EL (cell line): ENCODE measurements at places on chromosomes 3 and 15.

DNA sequence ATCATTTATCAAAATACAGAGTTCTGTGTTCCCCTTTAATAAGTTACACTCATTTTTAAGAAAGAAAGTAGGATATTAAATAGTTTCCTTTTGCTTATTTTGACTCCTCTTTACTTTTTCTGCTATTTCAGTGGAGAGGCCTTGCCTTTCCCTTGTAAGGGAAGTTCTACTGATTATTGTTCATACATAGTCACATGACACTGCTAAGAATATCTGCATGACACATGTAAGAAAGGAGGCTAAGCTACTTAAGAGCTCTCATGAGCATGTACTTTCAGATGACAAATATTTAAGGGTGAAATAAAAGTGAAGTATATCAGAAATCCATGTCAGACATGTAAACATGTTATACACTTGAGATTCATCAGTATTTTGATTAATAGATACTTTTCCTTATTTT is 39.0 kb downstream of the MYRIP start:
- no peak for DNase-seq

GRCh38 chr3:65762235-65762580 is 276.5 kb downstream of the MAGI1 start:
- no peak for DNase-seq

GRCh38 chr3:146501752-146502151 is 32.4 kb upstream of the PLSCR2 start:
- DNase-seq = no peak

GRCh38 chr3:131007256-131007655 is 19.4 kb downstream of the ASTE1 start:
- DNase-seq = no peak

- DNase-seq = no peak
Measured at GRCh38 chr3:111284503-111285183, 213.0 kb downstream of the NECTIN3 start.

- DNase-seq = no peak
Measured at GRCh38 chr15:66306381-66306780, 13.0 kb downstream of the DIS3L start.

DNA sequence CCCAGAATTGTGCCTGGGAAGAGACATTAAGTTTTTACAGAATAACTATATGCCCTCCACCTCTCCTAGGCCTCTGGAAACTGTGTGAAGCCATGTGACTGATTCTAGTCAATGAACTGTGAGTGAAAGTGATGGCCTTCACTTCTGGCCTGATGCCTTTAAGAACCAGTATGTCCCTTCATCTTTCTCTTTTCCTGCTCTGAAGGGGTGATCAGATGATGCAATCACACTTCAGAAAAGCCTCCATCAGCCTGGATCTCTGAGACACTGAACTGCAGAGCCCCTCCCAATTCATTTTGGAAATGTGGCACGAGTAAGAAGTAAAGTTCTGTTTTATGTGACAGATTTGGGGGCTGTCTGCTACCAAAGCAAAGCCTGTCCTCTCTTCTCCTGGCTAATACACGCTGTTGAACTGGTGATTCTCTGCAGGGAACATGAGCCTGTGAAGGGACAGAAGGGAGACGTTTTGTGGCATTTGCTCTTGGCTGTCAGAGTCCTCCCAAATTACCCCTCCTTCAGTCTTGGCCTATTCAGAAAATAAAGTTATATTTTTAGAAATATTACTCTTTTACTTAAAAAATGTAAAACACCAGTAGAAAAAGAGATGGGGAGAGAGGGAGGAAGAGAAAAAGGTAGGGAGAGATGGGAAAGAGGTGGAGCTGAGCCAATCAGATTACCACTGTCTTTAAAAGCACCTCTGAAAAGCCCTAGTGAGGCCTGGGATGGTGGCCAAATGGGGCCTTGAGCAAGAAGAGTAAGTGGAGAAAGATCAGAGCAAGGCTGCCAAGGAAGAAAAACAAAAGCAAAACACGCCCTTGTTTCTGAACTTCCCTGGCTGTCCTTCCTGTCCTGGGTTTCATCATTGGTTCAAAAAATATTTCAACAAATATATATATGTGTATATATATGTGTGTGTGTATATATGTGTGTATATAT is 40.9 kb upstream of the RYK start:
- peak; percentile 46 for DNase-seq

GRCh38 chr3:167754049-167754448 is 18.5 kb downstream of the SERPINI1 start:
- DNase-seq = no peak

DNA sequence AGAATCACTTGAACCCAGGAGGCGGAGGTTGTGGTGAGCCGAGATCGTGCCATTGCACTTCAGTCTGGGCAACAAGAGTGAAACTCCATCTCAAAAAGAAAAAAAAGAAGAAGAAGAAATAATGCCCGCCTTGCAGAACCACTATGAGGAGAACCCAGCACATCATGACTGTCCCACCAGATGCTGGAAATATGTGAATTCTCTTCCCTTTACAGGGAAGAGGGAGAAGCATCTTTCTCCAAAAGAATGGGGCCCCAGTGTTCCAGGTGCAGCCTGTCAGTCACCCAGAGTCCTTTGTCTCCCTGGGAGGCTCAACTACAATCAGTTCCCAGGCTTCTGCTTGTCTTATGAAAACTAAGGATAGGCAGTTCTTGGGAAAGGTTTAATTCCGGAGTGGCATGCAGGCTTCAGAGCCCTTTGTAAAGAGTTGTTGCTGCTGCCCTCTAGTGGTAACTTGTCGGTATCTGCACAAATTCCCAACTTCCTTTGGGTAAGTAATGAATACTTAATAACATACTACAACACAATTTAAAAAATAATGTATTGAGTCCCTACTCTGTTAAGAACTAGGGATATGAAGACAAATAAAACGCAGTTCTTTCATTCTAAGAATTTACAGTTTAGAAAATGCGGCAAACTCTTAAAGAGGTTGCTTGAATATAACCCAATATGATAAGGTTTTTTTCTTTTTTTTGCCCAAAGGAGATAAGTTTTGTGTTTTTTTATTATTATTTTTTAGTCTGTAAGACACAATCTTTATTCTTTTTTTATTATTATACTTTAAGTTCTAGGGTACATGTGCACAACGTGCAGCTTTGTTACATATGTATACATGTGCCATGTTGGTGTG is 18.6 kb upstream of the TICRR start:
- DNase-seq = peak; percentile 71

GRCh38 chr3:59317386-59317785 is 267.6 kb upstream of the CFAP20DC start:
- no peak for DNase-seq

- DNase-seq = peak; percentile 15
Measured at GRCh38 chr3:81545572-81545971, 215.9 kb downstream of the GBE1 start.
